ENCODE measurements at places on chromosomes 5 and 9.

GRCh38 chr5:17228821-17229291, 11.4 kb downstream of the BASP1 start:
- no peak for DNase-seq

GRCh38 chr9:129853614-129854013, 18.4 kb downstream of the USP20 start:
- no peak for DNase-seq

DNA sequence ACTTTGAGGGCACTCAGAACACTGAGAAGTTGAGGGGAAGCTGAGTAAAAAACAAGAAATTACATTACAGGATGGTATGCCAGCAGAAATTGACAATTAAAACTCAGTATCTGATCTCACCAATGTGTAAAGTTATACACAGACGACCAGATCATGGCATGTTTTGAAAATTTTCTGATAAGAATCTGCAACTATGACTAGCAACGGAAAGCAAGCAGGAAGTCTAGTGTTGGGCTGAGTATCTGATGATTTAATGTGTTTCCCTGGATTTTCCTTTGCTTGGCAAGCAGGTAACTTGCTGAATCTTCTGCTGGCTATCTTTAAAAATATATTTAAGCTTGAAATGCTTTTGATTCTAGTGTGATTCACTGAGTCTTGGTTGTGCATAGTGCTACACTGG, 5.2 kb upstream of the GCNT4 start:
- DNase-seq = peak; percentile 53

GRCh38 chr5:159058716-159059636, 40.7 kb downstream of the EBF1 start:
- no peak for DNase-seq

DNA sequence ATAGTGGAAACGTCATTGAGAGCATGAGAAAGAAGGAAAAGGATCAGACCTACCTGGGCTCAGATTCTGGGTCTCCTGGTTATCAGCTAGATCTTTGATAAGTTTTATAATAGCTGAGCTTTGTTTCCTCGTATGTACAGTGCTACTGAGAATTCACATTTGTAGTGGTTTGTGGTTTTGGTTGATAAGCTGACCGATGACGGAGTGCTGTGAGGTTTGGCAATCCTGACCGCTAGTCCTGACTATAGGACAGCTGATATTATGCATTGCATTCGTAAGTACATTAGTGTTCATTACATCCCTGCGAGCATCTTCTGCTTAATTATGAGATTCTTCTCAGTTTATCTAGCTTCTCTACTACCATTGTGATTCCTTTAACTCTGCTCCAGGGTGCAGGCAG, 190.7 kb upstream of the SLC27A6 start:
- no peak for DNase-seq

GRCh38 chr5:127320032-127320965, 29.7 kb downstream of the MEGF10 start:
- DNase-seq = no peak

- DNase-seq = no peak
Observed at GRCh38 chr9:9919174-9919775, 693.5 kb downstream of the PTPRD start.

DNA sequence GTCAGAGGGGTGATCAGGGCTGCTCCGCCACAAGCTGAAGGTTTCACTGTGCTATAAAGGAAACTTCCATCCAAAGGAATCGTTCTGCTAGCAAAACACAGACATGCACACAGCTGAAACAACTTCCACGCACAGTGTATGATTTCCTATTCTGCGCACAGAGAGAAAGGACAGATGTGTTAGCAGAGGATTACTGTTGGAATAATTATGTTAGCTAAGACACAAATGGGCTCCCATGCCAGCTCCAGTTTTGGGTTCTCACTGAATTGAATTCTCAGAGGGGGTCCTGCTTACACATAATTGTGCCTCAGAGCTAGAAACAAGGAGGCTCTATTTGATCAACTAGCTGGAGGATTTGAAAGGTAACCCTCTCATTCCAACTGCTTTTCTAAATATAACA, 352.4 kb downstream of the IRX2 start:
- no peak for DNase-seq

DNA sequence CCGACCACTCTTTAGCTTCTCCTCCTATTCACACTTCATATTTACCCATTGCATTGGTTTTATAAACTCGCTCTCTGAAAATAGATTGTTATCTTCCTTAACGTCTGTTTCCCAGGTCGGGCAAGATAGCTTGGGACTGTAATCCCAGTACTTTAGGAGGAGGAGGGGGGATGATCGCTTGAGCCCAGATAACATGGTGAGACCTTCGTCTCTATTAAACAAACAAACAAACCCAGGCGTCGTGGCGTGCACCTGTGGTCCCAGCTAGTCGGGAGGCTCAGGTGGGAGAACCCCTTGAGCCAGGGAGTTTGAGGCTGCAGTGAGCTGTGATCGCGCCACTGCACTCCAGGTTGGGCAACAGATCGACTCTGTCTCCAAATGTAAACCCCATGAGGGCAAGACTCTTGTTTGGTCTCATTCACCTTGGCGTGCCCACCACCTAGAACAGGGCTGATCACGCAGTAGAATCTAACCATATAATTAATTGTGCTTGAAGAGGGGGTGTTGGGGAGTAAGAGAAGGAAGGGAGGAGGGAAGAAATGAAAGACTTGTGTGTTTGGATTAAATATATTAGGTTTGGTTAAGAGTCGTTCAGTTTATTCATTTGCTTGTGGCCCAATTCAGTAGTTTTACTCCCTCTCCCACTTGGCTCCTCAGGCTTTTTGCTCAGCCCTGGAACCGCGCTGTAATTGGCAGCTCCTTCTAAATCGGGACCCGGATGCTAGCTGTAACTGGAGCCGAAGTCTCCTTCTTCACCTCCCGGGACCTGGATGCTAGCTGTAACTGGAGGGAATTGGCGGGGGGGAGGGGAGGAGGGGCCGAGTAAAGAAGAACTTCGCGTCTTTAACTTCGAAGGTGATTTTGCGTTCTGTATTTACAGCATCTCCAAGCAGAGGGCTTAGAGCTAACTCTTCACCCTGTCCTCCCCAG, 24.9 kb downstream of the CDKN2A start:
- DNase-seq = no peak

- DNase-seq = no peak
Observed at GRCh38 chr9:86349271-86349670, 4.9 kb downstream of the TUT7 start.

DNA sequence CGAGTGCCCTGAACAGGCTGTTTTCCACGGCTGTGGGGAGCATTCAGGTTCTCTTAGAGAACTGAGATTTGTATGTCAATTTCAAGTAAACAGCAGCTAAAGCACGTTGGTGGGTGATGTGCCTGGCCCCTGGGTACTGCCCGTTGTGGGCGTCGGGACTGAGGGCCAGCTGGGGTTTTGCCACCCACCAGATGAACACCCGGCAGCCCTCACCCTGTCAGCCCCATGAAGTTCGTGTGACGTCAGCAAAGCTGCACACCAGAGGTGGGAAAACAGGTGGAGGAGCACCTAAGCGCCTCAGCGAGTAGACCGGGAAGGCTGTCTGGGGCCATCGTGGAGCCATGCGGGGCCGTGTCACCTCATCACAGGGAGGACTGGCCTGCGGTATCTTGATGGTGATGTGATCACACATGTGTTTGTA, 9.2 kb downstream of the CEP72 start:
- no peak for DNase-seq

- no peak for DNase-seq
Observed at GRCh38 chr9:92618633-92619225, 51.2 kb downstream of the IPPK start.

GRCh38 chr5:140111859-140112551, 1.9 kb upstream of the PURA start:
- DNase-seq = no peak

DNA sequence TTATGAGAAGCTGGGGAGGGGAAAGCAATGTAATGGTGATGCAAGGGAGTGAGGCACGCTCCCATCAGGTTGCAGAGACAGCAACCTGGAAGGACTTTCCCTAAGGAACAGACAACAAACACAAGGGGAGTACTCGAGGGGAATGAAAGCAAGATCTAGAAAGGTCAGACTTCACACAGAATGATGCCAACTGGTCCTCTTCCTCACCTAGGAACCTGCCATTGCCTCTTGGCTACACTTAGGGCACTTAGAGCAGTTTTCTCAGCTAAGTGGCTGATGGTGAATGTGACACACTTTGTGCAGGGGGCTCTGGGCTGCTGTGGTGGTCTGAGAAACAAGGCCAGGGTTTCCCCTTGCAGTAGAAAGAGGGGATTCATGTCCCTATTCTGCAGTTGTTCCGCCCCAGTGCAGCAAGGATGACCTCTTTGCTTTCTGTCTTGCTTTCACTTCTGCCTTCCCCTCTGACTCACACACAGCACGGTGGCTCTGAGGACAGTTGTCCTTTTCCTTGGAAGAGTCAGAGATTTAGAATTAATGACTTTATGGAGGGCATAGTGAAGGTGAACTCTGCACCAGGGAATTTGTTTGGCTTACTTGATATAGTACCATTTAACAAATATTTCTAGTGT, 394.0 kb upstream of the KLF4 start:
- no peak for DNase-seq

DNA sequence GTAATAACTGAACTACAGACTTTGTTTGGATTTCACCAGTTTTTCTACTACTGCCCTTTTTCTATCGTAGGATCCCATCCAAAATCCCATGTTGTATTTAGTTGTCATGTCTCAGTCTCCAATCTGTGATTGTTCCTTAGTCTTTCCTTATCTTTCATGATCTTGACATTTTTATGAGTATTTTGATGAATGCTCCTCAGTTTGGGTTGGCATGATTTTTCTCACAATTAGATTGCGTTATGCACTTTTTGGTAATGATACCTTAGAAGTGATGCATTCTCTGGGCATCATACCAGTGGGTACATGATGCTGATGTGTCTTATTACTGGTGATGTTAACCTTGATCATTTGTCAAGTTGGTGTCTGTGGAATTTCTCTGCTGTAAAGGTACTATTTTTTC, 5.7 kb downstream of the SLC22A4 start:
- no peak for DNase-seq

GRCh38 chr5:170623576-170624181, 119.9 kb downstream of the KCNIP1 start:
- DNase-seq = no peak

DNA sequence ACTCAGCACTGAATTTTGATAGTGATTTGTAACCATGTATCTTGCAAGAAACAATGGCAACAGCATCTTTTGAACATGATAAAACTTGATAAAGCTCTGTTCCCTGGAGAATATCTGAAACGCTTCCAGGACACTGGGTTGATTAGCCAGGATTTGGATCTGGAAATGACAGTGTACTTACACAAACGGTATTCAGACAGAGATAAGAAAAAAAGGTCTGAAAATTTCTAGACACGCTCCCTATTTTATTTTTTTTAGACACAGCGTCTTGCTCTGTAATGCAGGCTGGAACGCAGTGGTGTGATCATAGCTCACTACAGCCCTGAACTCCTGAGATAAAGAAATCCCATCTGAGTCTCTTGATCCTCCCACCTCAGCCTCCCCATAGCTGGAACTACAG, 109.0 kb downstream of the GNAQ start:
- no peak for DNase-seq

DNA sequence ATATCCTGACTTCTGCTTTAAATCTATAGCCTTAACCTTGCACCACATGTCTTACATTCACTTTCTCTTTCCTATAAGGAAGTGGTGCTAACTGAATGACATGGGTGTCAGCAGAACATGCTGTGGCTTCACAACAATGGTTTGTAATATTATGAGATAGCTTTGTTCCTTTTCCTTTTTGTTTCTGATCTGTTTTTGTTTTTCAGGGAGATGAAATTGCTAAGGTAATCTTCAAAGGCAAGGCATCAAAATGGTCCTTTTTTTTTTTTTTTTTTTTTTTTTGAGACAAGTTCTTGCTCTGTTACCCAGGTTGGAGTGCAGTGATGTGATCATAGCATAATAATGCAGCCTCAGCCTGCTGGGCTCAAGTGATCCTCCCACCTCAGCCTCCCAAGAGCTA, 53.6 kb upstream of the RANBP6 start:
- DNase-seq = peak; percentile 68

- no peak for DNase-seq
Observed at GRCh38 chr9:130183133-130183762, 11.0 kb downstream of the NCS1 start.

DNA sequence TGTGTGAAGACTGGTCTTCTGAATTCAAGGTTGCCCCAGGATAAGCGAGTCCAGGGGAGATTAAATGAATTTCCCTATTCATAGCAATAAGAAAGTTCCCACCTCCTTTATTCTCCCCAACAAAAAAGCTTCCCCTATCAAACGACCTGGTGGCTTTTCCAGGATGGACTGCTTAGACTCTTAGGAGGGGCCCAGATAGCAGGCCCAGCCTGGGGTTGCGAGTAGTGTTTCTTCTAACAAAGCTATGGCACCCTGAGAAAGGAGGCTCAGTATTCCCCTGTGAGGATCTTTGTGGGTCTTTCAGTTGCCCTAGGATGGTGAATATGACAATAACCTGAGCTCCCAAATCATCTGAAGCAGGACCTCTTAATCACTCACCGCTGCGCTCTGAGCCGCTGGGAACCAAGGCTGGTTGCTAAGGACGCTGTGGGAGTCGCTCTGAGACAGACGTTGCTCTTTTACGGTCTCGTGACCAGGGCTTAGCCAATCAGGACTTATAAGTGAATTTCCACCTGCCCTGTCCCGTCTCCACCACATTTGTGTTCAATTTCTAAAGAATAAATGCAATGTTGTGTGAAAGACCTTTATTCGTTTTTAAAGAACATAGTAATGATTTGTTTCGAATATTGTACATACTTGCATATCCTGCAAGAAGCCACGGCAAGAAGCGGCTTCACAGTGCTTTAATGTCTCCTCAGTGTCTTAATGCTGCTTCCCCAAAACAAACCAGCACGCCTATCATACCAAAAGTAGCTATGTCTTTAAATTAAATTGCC, at the start of gene TMEM232:
TSS of gene TMEM232 (minus strand) at position 423 of the 776 bp plus-strand sequence. CDS start 59,319 bp downstream, outside the sequence.
- peak; percentile 83 for DNase-seq

- DNase-seq = no peak
Observed at GRCh38 chr9:123191680-123192079, 76.7 kb downstream of the STRBP start.

DNA sequence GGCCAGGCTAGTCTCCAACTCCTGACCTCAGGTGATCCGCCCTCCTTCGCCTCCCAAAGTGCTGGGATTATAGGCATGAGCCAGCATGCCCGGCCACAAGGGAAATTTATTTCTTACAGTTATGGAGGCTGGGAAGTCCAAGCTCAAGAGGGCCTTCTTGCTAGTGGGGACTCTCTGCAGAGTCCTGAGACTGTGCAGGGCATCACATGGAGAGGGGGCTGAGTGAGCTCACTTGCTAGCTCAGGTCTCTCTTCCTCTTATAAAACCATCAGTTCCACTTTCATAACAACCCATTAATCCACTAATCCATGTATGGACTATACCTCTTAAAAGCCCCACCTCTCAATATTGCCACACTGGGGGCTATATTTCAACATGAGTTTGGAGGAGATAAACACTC, 5.1 kb upstream of the SPIN1 start:
- DNase-seq = no peak

Data from CD4-positive, alpha-beta T cell treated with Interleukin-21 for 1 hour (primary cell).